ENCODE measurements at places on chromosomes 5 and 9.

DNA sequence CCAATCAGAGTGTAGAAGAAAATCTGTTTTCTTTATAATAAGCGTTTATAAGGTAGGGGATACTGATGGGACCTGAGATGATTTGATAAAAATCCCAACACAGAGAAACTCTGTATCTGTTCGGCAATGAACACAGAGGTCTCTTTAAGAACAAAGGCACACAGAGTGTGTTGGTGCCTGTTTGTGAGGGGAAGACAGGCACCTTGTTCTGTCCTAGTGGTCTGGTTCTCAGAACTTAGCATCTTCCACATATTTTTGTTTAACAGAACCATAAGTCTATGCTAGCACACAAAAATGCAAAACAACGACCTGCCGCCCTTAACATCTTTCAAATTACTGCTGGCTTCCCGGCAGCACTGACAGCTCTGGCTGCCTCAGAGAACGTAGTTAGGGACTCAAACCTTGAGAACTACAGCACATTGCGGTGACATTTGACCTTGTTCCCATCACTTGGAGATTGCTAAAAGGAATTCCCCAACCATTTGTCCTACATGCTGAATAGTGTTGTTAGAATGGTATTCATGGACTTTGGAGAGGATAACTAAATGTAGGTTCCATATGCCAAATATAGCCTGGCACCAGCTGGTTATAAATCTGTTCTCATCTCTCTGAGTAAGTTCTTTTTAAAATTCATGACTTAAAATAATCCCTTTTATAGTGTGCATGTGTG is 871.7 kb upstream of the TYRP1 start:
- no peak for DNase-seq

GRCh38 chr5:139298242-139298641 is 4.7 kb downstream of the MATR3 start:
- no peak for DNase-seq

DNA sequence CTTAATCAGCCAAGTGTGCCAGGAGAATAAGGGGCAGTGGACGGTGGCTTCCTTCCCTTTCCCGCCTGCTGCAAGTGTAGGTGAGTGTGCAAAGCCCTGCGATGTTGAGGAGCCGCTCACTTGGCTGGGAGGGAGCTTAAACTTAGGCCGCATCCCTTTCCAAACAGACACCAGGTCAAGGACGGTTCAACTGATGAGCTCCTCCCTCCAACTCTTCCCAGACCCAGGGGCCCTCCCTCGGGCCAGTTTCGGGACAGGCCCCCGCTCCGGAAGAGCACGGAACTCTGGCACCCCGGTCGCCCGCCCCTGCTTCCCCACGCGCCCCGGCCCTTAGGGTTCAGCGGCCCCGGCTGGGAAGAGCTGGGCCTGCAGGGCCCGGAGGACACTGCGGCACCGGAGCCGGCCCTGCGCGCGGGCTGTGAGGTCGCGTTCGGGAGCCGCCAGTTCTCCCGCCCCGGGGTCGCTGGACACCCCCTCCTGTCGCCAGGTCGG is 481 bp downstream of the MRPL36 start:
- no peak for DNase-seq

DNA sequence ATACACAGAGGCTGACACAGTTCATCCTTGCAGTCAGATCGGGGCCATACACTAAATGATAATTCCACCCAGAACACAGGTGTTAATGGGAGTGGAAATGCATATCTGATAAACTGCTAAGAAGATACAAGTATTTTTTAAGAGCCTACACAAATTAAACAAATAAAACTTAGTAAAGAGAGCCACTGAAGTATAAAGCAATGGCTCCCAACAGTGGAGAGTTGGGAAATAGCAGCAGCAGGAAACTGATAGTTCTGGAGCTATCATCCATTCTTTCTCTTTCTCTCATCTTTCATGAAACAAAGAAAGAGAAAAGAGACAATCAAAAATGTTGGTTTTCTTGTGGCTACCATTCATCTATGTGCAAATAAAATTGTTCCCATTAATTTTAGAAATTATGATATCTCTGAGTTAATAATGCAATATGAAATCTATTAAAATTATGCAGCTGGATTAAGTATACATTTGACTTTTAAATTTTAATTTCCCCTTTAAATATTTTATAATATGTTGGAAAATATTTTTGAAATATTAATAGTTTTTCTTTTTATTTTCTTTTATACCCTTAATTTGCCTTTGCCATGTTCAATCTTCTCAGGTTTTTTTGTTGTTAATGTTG is 120.8 kb downstream of the EMB start:
- DNase-seq, result no peak

- no peak for DNase-seq
These were observed 143.0 kb downstream of the CAVIN4 start for GRCh38 chr9:100720922-100721321.
